ENCODE measurements at places on chromosomes 11 and 22.

DNA sequence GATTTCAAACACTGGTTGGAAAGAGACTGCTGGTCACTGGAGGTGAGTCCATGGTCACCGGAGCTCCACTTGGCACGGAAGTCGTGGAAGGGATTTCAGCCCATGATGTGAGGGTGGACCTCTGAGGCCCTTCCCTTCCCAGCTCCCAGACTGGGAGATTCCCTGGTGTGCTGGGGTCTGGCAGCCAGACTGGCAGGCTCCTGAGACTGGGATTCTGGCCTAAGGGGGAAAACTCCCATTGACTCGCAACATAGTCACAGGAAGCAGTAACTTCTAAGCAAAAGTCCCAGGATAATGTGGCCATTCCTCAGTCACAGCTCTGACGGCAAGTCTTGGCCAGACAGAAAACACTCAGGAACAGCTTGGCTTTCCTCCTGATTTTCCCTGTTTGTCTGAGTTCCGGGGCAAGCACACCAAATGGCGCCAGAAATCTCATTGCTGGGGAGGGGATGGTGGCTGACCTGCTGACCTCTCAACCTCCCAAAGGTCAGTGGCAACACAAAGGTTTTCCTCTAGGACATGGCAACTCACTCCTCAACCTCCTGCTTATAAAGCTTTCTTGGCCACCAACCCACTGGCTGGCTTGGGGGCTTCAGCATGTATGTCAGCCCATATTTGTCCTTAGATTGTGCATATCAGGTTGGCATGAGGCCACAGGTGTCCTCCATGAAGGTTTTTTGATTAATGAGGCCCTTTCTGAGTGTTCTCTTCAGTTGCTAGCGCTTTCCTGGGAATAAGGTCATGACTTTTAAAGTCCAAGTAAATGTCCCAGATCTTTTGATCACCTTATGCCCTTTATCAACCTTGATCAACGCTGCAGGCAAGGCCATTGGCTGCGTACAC lies 99.5 kb downstream of the CCDC81 start:
- no peak for DNase-seq

- no peak for DNase-seq
These were observed 147.9 kb downstream of the FEZ1 start for GRCh38 chr11:125348141-125348651.

DNA sequence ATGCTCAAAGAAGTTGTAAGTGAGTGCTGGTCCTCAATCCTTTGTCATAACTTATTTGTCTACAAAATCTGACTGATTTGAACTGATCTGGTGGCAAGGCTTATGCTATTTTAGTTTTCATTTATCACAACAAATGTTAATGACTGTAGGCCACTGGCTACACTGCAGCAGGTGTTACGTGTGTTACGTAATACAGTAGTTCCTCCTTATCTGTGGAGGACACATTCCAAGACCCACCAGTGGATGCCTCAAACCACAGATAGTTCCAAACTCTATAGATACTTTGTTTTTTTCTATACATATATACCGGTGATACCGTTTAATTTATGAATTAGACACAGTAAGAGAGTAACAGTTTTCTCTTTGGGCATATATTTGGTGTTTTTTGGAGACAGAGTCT lies 7.0 kb downstream of the MADD start:
- DNase-seq: no peak

- DNase-seq: no peak
These were observed 19.8 kb upstream of the SHANK2 start for GRCh38 chr11:71272161-71272560.

GRCh38 chr11:8228231-8228630 lies 35.4 kb downstream of the LMO1 start:
- no peak for DNase-seq

GRCh38 chr11:35780951-35781860 lies 118.6 kb downstream of the TRIM44 start:
- no peak for DNase-seq

DNA sequence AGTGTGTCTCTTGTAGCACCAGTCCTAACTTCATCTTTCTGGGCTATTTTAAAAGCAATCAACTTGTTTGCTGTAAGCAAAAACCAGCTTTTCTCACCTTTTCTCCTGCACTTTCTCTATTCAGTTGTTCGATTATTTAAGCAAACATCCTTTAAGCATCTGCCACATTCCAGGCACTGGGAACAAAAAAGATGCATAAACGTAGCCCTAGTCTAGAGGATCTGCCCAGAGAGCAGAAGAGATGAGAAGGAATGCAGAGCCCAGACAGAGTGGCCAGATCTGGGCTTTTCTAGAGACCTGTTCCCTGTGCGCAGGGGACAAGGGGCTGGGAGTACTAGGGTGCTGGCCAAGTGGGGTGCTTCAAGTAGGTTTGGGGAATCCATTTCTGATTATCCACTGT lies 8.4 kb downstream of the APLNR start:
- no peak for DNase-seq

- no peak for DNase-seq
These were observed 88.0 kb downstream of the ZBTB16 start for GRCh38 chr11:114147375-114148012.

DNA sequence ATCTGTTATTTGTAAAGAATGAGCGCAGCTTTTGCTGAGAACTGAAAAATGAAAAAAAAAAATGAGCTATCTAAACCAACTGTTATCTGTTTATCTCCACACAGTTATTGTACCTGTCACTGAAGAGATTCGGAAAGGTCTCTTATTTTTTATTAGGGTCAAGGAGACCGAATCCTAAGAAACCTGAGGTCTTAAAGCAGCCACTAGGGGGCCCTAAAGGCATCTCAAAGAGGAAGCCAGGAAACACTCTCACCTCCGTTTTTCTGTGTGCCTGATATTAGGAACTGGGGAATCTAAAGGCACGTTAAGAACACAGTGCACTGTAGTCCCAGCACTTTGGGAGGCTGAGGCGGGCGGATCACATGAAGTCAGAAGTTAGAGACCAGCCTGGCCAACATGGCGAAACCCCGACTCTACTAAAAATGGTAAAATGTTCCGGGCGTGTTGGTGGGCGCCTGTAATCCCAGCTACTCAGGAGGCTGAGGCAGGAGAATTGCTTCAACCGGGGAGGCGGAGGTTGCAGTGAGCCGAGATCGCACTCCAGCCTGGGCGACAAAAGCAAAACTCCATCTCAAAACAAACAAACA lies 3.5 kb upstream of the LARGE1 start:
- DNase-seq: peak; percentile 16

- DNase-seq: no peak
These were observed 501 bp upstream of the PTPN5 start for GRCh38 chr11:18791969-18792628.

- no peak for DNase-seq
These were observed 198.4 kb downstream of the ADAMTS15 start for GRCh38 chr11:130646881-130647280.

GRCh38 chr11:39304586-39304985 lies 2154.9 kb downstream of the LRRC4C start:
- no peak for DNase-seq

DNA sequence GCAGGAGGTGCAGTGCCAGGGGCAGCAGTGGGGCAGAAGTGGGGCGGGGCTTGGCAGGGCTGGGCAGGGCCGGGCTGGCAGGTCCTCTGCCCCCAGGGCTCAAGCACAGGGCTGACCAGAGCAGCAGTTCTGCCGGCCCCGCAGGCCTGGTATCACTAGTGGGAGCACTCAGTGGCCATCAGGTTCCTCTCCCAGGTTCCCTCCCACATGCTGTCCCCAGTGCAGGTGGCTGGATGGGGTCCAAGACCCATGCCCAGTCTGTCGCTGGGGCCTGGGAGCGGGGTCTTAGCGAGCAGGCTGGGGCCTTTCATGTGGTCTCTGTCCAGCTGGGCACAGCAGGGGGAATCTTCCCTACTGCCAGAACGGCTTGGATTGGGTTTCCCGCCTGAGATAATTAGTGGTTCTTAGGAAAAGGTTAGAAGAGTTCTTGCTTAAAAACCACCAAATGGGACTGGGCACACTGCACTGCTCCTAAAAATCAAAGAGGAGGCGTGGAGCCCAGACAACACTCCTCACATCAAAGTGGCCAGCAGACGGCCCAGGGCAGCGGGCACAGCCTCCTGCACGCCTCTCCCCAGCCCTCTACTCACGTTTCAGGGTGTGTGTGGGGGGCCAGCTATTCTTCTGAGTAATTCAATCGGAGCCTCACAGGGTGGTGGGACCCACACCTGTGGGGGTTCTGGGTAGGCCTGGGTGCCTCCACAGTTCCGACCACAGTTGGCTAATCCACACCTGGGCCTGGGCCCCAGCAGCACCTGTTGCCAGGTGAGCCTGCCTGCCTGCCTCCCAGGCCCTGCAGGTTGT lies 45.6 kb downstream of the TPCN2 start:
- no peak for DNase-seq

DNA sequence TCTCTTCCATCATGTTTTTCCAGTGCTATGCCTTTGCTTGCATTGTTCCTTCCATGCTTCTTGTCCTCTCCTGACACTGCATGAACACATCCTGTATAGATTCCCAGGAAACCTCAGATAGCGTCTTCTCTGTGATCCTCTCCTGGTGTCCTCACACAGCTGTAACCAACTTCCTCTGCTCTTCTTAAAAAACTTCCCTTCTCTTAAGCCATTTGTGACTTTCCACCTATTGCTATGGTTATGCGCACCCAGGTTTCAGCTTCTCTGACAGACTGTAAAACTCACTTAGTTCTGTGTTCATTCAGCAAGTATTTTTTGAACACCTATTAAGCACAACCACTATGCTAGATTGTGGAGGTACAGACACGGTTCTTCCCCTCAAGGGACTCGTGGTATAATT lies 5.1 kb upstream of the APLP2 start:
- DNase-seq: no peak

GRCh38 chr11:2999464-2999998 lies 7.4 kb upstream of the NAP1L4 start:
- no peak for DNase-seq

GRCh38 chr11:78731027-78731426 lies 156.4 kb upstream of the NARS2 start:
- DNase-seq: no peak

DNA sequence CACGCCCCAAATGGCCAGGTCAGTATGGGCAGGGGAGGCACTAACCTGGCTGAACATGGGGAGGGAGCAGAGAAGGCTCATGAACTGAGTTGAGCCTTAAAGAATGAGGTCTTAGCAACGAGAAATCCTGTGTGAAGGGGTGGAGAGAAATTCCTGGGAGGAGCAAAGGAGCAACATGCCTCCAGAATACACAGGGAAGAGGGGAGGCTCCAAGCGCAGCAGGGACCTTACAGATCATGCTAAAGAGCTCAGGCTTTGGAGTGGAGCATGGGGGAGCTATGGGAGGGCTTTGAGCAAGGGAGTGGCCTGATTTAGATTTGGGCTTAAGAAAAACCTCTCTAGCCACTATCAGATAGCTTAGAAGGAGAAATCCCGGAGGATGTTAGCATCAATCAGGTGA lies 88.1 kb downstream of the MN1 start:
- DNase-seq: no peak

DNA sequence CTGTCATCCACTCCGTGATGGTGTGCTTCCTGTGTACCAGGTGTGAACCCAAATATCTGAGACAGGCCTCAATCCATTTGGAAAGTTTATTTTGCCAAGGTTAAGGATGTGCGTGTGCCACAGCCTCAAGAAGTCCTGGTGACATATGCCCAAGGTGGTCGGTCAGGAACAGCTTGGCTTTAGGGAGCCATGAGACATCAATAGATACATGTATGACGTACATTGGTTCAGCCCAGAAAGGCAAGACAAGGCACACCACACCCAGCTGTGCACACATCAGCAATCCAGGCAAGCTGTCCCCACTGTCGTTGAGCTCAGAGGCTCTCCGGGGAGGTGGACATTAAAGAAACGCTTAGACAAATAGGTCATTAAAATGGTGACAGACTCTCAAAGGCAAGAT lies 56.8 kb upstream of the SHANK2 start:
- DNase-seq: no peak

DNA sequence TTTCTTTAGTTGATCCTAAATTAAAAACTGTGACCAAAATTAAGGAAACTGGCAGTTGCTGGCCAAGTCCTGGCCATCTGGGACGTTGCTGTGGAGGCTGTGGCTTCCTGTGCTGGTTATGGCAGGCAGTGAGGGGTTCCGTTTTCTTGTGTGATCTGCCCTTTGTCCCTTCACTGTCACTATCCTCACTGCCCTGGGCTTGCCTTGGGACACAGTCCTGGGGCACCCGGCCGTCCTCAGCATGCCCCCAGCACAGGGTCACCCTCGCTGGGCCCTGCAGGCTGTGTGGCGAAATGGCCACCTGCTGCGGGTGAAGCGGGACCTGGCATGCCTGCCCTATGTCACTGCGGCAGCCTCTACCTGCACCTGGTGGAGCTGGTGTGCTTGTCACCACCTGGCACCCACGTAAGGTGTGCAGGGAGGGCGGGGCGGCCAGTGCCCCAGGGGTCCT lies 52.5 kb upstream of the SLC22A12 start:
- no peak for DNase-seq
